T-helper 17 cell (primary cell): ENCODE measurements at places on chromosomes 3 and 15. TPM values are rescaled to one million over a fixed set of nuclear protein-coding genes. Genes with fewer than 3 reads are reported as not detected.
A peak's percentile ranks its signal among the peaks of the same experiment; 100 is the strongest.

GRCh38 chr3:153591561-153592245, 429.7 kb downstream of the RAP2B start:
- H3K36me3 ChIP-seq = no peaks in the 10 kb centered on the region
- peaks cover 6% of the 10 kb centered on the region for H3K4me1 ChIP-seq
- no peak for DNase-seq
- no peak overlapping the region for H3K4me3 ChIP-seq
- H3K27me3 ChIP-seq = no peaks in the 10 kb centered on the region
- H3K27ac ChIP-seq = no peak overlapping the region

DNA sequence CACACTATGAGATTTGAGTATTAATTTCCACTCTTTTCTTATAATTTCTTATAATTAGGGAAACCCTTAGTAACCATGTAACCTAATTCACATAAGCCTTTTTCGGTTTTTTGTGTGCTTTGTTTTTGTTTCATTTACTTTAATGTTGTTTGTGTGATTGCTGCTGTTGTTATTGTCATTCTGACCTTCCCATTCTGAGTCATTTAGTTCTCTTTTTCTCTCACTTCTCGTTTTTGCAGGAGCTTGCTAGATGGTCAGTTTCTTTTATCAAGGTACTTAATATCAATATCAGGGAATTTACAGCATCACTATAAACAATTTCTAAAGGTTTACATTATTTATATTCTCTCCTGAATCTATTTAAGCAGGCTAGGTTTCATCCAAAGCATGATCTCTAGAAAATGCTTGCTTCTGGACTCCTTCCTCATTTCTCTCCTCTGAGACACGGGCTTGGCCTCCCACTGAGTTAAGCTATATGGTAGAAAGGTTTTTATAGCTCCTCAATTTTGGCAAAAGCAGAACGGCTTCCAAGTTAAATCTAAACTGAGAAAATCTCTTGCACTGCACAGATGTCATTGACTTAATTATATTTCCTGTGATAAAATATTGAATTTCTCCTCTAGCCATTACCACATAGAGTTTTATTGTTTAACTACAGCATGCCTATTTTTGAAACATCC, 534.2 kb downstream of the NSUN3 start:
- H3K27ac ChIP-seq = no peak overlapping the region
- DNase-seq = no peak
- no peaks in the 10 kb centered on the region for H3K27me3 ChIP-seq

DNA sequence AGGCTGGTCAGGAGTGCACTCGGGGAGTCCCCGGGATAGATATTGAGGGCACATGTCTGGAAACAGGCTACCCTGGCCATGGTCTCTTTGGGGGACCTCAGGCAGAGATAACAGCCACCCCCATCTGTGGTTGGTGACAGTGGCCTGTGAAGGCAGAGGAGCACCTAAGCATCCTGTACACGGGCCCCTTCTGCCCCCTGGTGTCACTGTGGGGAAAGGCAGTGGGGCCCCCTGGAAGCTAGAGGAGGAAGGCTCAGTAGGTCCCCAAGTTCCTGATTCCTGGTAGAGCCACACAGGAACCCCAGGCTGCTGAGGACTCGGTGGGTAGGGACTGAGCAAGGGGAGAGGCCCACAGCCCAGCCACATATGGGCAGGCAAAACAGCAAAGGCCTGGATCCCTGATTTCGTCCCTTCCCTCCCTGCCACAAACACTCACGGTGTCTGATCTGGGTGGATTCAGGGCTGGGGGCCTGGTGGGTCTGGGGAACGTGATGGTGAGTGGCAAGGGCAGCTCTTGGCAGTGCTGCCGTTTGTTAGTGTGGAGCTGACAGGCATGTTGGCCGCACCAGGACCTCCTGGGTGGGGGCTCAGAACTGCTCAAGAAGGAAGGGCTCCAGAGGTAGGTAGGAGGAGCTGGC, 14.1 kb upstream of the CXCR6 start:
- no peaks in the 10 kb centered on the region for H3K27me3 ChIP-seq
- H3K27ac ChIP-seq = no peak overlapping the region

GRCh38 chr3:46213201-46213600, 5.1 kb upstream of the CCR1 start:
- DNase-seq = no peak
- H3K36me3 ChIP-seq = no peaks in the 10 kb centered on the region
- peaks cover 13% of the 10 kb centered on the region for H3K4me1 ChIP-seq
- no peak overlapping the region for H3K4me3 ChIP-seq
- H3K27me3 ChIP-seq = no peaks in the 10 kb centered on the region
- H3K27ac ChIP-seq = no peak overlapping the region

DNA sequence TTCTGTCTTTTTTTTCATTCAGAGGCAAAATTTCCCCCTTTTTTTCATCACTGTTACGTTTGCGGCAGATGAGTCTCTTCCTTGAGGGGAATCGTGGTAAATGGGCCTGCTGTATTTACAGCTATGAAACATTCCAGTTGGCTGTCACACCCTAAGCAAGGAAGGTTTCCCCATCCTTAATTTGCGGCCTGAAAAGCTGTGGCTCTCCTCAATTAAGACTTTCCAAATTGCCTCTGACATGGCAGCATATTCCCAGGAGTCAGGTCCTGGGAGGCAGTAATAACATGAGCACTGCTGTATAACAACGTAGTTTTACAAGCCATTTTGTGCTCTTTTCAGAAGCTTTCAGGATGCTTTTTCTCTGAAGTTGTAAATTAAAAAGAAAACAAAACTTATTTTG, 420.9 kb downstream of the LPP start:
- no peaks in the 10 kb centered on the region for H3K27me3 ChIP-seq
- DNase-seq = no peak
- no peak overlapping the region for H3K4me3 ChIP-seq

GRCh38 chr3:50442945-50443579, 60.4 kb downstream of the CACNA2D2 start:
- no peak overlapping the region for H3K27ac ChIP-seq
- H3K4me3 ChIP-seq = no peak overlapping the region
- DNase-seq = no peak
- H3K27me3 ChIP-seq = no peaks in the 10 kb centered on the region
- no peaks in the 10 kb centered on the region for H3K36me3 ChIP-seq

GRCh38 chr3:52120556-52121463, 33.4 kb downstream of the POC1A start:
- H3K36me3 ChIP-seq = no peaks in the 10 kb centered on the region
- H3K4me3 ChIP-seq = peak overlapping the region; percentile 19

Gene HIGD2B
- total RNA-seq = 0.50 TPM

Gene FAM3D
- not detected for total RNA-seq

Gene AP3S2
- 29.1 TPM for total RNA-seq

Gene C3orf80
- total RNA-seq = not detected

Gene SLC24A5
- not detected for total RNA-seq
